Neural crest cell (in vitro differentiated cells): ENCODE measurements at places on chromosomes 16 and 17.

- peaks cover 20% of the 10 kb centered on the region for H3K27me3 ChIP-seq
- no peak overlapping the region for H3K27ac ChIP-seq
- peak overlapping the region; percentile 68 for H3K4me3 ChIP-seq
- H3K4me1 ChIP-seq, result peaks cover 16% of the 10 kb centered on the region
- DNase-seq, result no peak
These were observed 2.4 kb downstream of the DHRS7B start for GRCh38 chr17:21129023-21129681.

- DNase-seq, result no peak
- no peak overlapping the region for H3K4me3 ChIP-seq
- peaks cover 16% of the 10 kb centered on the region for H3K4me1 ChIP-seq
- H3K27me3 ChIP-seq, result peaks cover 2% of the 10 kb centered on the region
- no peak overlapping the region for H3K27ac ChIP-seq
These were observed 596.3 kb upstream of the SALL1 start for GRCh38 chr16:51747329-51747728.

DNA sequence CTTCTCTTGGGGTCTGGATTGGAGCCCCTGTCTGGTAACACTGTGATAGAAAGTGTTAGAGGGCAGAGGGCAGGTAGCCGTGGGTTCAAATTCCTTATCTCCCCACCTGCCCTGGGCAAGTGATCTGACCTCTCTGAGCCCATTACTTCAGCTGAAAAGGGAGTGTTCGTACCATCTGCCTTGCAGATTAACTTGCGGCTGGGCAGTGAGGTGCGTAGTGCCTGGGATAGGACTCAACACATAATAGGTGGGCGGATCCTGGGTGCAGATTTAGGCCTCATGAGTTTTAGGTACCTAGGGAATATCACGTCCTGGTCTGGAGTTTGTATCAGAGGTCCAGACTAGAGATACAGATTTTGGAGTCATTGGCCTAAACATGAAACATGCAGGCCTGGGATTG, 329.6 kb downstream of the CPPED1 start:
- H3K4me1 ChIP-seq, result peaks cover 4% of the 10 kb centered on the region
- no peak overlapping the region for H3K27ac ChIP-seq
- H3K36me3 ChIP-seq, result no peaks in the 10 kb centered on the region

- H3K27ac ChIP-seq, result no peak overlapping the region
- H3K36me3 ChIP-seq, result peaks cover 30% of the 10 kb centered on the region
- peaks cover 21% of the 10 kb centered on the region for H3K27me3 ChIP-seq
- no peak overlapping the region for H3K4me3 ChIP-seq
- peaks cover 7% of the 10 kb centered on the region for H3K4me1 ChIP-seq
- DNase-seq, result no peak
These were observed 14.9 kb downstream of the SARM1 start for GRCh38 chr17:28386391-28386790.

- peaks cover 2% of the 10 kb centered on the region for H3K27me3 ChIP-seq
- H3K27ac ChIP-seq, result no peak overlapping the region
- no peaks in the 10 kb centered on the region for H3K36me3 ChIP-seq
- H3K4me3 ChIP-seq, result no peak overlapping the region
These were observed 402.7 kb upstream of the TNRC6C start for GRCh38 chr17:77555741-77556291.

- DNase-seq, result peak; percentile 88
- no peak overlapping the region for H3K4me3 ChIP-seq
- peaks cover 2% of the 10 kb centered on the region for H3K27me3 ChIP-seq
- no peak overlapping the region for H3K27ac ChIP-seq
- peaks cover 9% of the 10 kb centered on the region for H3K4me1 ChIP-seq
- peaks cover 3% of the 10 kb centered on the region for H3K36me3 ChIP-seq
These were observed 13.4 kb downstream of the MFSD6L start for GRCh38 chr17:8785547-8786413.
